Stimulated activated CD4-positive, alpha-beta T cell treated with anti-CD3 and anti-CD28 coated beads, Interleukin-1b, Interleukin-23, amount 100 ng/mL, for 1 hour (primary cell): ENCODE measurements at places on chromosomes 6 and 20.
A peak's percentile ranks its signal among the peaks of the same experiment; 100 is the strongest.

GRCh38 chr20:2133318-2134183, 31.9 kb downstream of the STK35 start:
- no peak for DNase-seq

GRCh38 chr6:114085211-114085610, 114.3 kb upstream of the HDAC2 start:
- no peak for DNase-seq

DNA sequence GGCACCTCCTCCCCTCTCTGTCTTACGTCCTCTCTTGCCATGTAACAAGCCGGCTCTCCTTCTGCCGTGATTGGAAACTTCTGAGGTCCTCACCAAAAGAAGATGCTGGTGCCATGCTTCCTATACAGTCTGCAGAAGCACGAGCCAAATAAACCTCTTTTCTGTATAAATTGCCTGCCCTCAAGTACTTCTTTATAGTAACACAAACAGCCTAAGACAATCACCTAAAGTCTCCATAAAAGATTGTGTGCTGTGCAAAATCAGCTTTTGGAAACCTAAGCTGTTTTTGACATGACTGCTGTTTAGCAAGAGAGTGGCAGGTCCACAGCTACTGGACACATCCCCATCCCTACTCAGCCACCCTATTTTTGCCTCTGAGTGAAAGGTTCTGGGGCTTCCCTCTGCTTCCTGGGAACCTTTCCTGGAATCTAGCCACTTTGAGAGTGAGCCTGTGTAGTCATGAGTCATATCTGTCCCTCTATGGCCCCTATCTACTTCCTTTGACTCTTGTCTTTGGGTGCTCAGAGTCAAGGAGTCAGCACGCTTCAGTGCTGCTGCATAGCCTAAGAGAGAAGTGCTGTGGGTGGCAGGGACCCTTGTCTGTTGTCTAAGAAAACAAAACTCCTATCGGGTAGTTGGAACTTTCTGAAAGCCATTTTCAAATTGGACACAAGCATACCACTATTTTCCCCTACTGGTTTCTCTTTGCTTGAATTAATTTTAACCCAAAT, 110.0 kb downstream of the PPP1R14C start:
- DNase-seq = no peak

DNA sequence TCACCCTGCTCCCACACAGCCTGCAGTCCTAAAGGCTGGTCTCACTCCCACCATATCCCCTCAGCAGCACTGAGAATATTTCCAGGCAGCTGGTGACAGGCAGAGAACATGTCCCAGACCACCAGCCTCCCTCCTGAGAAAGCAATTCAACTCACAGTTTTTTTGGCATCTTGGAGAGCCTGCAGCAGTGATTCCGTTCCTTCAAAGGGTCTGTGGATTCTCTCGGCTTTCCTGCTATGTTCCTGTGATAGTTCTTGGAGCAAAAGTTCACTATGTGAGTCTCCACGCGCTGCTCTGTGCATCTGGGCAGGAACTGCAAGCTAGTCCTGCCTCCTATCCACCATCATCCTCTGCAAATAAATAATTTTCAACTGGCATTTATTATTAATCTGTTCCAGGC, 448.3 kb upstream of the HSF2 start:
- no peak for DNase-seq

DNA sequence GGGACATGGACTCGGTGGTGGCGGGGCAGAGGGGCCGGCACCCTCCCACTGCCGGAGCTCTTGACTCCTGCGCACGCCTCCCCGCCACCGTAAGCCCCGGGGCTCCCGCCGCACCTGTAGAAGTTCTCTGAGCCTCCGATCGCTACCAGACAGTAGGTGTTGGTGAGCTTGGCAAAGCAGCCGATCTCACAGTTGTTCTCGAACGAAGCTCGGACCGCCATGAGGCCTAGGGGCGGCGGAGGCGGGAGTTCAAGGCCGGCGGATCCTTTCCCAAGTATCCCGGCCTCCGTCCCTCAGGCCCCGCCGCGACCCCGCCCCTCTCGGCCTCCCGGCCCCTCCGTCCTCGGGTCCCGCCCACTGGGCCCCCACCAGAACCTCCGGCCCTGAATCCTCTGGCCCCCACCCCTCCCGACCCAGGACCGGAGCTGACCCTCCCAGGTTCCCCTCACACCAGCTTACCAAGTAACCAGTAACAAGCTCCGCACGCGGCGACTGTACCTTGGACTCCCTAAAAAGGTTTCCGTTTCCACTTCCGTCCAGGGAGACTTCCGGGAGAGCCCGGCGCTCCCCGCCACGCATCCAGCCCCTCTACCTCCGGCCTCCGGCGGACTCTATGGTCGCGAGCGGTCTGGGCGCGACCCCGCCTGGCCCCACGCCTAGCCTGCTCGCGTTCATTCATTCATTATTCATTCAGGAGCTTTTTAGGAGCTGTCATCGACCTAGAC, at the start of gene EIF6:
TSS of gene EIF6 (minus strand) at position 506 of the 725 bp plus-strand sequence. CDS start at position 221, 285 bp downstream.
- peak; percentile 23 for DNase-seq

DNA sequence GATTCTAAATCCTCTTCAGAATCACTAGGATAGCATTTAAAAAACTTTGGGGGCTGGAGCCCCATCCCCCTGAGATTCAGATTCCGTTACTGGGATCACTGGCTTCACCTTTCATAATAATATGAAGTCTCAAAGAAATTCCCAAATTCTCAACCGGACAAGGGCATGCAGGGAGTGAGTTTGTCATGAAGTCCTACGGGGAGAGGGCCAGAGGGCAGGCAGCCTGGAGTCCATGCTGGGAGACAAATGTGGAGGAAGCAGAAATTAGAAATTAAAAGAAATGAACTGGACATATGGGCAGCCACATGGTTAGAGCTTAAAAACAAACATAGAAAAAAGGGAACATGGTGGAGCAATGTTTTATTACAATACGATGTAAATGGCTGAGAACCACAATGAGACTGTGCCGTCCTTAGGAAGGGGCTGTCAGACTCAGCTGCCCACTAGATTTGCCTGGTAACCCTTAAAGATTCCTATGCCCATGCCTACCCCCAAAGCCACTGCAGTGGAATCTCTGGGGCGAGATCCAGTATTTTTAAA, 142.6 kb downstream of the CEBPB start:
- DNase-seq = no peak

- no peak for DNase-seq
Measured at GRCh38 chr20:44284032-44284431, 27.0 kb downstream of the FITM2 start.

GRCh38 chr6:72560721-72561593, 60.9 kb upstream of the KCNQ5 start:
- no peak for DNase-seq
